ENCODE measurements at places on chromosomes 16 and 17.

- DNase-seq = no peak
Measured at GRCh38 chr17:64777415-64778239, 115.5 kb upstream of the SMURF2 start.

DNA sequence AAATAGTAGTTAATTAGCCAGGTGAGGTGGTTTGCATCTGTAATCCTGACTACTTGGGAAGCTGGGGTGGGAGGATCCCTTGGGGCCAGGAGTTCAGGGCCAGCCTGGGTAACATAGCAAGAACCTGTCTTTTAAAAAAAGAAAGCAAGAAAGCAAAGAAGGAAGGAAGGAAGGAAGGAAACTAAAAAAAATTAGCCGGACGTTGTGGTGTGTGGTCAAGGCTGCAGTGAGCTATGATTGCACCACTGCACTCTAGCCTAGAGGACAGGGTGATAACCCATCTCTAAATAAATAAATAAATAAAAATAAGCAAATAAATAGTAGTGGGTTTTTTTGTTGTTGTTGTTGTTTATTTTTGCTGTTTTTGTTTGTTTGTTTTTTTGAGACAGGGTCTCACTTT is 39.3 kb upstream of the MAP2K6 start:
- no peak for DNase-seq

DNA sequence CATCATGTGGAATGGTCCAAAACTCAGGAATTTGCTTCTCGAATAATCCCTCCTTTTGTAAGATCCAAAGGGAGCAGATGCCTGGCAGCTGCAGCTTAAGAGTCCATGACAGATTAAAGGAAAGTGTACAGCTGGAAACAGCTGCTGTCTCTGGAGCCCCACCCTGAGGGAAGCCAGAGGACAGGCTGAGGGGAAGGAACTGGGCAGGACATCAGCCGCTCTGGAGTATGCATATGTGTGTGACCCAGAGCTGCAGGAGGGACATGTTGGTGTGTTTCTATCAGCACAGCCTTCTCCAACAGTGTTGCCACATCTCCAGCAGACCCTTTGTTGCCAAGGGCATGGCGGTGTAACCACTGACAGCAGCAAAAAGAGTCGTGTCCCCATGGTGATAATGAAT is 46.2 kb downstream of the CYB561 start:
- no peak for DNase-seq

DNA sequence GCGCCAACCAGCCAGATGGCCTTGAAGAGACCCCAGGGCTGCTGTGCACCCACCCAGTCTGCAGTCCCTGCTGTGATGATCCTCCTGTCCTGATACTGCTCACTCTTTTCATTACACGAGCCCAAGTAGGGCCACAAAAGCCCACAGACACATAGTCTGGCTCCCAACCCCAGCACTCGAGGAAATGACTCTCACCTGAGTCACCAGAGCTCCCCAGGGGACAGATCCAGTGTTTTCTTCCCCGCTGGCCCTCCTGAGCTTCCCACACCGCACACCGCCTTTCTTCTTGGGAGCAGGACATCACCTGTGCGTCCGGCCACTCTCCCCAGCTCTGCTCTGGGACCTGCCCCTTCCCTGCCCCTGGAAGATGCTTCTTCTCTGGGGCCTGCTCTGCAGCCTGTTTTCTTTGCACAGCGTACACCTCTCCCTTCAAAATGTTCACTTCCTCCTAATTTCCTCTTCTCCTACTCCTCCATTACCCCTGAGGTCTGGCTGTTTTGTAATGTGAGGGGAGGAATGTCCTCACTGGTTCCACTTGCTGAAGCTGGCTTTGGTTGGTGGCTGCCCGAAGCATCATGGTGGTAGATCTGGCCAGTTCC is 2.0 kb upstream of the SCN4A start:
- DNase-seq = no peak

DNA sequence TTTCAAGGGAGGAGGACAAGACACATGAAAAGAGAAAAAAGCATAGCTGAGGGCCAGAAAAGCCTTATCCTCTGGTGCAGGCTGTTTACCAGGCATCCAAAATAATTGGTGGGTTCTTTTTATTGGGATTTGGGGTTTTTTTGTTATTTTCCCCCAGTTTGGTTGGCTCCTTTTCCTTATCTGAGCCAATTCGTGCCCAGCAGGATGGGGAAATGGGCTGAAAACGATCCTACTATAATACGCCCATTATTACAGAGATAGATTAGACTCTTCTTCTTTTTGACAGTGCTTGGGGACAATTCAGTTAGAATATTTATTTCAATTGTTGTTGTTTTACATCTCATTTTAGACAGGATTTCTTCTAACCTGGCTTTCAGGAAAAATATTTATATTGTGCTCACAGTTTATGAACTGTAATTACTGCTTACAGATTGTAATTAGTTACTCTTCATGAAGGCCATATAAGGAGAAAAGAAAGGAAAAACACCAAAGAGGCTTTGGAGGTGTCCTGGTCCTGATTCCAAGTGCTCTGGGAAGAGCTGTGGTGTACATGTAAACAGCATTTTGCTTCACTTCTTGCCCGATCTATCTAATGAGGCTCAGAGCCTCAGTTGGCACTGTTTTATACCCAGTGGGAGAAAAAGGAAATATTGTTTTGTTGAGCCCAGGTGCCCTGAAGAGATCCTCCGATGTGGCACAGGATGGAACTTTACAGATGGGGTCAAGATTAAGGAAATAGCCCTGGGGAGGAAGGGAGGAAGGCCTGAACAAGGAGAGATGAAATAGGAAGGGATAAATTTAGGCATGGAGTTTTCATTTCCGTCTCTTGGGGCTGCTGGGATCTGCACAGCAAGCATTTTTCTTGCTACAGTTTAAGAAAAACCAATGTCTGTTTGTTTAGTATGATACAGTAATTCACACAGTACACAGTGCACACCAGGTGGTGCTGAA is 611 bp upstream of the ANKRD40 start:
- no peak for DNase-seq

GRCh38 chr16:80006241-80007215 is 406.0 kb upstream of the MAF start:
- DNase-seq = no peak

GRCh38 chr17:48328457-48328856 is 101.6 kb downstream of the SKAP1 start:
- no peak for DNase-seq

DNA sequence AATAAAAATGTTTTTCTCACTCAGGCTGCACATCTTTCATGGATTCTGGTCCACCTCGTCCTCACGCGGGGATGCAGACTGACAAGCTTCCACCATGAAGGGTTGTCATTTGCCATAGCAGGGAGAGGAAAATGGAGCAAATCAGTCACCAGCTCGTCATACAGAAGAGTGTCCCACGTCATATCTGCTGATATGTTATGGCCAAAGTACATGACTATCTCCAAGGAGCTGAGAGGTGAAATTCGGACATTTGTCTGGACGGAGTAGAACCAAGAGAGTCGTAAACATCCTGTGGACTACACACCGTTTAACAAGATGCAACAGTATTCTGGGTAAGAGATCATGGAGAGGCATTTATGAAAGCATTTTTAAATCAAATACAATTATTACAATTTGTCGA is 75.3 kb upstream of the MYOCD start:
- no peak for DNase-seq

GRCh38 chr16:1759511-1759910 is 11.8 kb downstream of the NME3 start:
- no peak for DNase-seq

- peak; percentile 91 for DNase-seq
Measured at GRCh38 chr16:21618281-21618680, 18.9 kb downstream of the METTL9 start.

- DNase-seq = no peak
Measured at GRCh38 chr17:65987988-65988387, 203.9 kb downstream of the CEP112 start.

DNA sequence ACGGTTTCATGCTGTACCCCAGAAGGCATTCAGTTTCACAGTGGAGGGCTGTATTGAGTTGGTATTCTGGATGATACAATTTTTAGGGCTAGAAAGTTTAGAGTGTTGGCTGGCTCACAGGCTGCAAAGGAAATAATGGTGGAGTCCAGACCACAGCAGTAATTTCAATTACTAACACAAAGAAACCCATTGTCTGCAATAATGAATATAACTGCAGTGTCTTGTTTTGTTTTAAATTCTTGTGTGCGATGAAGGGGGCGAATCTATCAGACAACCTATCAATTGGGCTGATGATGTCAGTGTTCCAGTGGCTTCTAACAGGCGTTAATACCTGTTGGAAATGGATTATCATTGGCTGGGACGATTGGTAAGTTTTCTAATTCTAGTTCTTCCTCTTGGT is 1.5 kb downstream of the SP2 start:
- no peak for DNase-seq

GRCh38 chr16:48103591-48103990 is 52.2 kb downstream of the ABCC12 start:
- DNase-seq = no peak

DNA sequence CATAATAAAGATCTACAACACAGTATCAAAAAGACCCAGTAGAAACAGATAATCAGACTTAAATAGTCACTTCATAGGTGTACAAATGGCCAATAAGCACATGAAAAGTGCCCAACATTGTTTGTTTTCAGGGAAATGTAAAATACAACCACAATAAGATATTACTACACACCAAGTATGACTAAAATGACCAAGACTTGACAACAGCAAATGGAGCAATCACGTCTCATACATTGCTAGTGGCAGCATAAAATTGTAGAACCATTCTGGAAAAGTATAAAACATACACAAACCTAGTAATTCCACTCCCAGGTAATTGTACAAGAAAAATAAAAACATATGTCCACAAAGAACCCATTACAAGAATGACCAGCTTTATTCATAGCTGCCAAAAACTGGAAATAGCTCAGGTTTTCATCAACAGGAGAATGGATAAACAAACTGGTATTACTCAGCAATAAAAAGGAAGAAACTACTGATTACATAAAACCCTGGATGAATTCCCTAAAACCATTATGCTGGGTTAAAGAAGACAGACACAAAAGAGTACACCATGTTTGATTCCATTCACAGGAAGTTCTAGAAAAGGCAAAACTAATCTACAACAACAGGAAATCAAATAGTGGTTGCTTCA is 85.6 kb downstream of the TTC19 start:
- DNase-seq = no peak

DNA sequence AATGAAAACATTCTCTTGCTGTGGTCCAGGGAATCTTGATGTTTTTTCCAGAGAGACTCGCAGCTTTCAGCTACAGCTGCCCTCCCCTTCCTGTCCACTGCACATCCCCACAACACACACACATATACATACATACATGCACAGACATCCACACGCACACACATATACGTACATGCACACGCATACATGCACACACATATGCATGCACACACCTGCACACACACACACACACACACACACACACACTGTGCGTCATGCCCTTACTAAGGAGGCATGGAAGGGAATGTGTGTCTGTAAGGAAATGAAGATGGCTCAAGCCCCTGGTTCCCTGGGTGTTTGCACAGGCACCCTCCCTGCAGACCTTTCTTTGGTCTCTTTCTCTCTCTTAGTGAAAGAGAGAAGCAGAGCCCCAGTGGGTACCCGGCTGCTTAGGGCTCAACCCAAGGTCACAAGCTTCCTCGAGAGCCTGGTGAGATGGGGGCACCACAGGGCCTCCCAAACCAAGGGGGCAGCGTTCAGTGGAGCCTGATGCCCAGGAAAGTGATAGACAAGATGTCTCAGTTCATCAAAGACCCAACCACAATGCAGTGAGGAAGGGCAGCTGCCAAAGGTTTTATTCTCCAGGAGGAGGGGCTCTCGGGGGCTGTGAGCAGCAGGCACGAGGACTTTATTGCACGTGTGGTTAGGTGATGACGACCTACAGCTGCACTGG is 33.3 kb downstream of the TNFRSF13B start:
- no peak for DNase-seq

GRCh38 chr17:79570653-79571052 is 40.2 kb downstream of the RBFOX3 start:
- DNase-seq = no peak

DNA sequence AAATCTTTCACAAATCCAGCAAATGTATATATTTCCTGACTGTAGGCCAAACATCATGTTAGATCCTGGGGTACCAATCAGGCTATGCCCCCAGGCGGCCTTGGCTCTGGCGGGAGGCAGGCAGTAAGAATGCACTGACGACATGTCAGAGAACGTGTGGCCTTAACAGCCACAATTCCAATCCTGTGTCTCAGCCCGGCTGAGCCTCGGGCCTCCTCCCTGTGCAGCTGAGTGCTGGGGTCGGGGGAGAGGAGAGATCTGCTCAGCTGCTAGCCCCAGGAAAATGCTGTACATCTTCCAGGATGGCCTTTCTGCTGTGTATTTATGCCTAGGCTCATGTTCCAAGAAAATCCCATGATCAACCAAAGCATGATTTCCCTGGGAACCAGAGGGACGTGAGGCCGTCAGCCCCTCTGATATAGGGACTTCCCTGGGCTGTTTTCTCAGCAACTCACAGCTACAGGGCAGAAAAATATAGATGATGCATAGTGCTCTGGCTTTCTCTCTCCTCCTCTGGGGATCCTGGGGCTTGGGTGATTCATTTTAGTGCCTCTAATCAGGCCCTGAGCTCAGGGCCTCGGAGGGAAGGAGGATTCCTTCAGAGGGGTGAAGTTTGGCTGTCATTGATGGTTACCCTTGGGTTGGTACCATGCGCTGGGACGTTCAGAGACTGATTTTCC is 604.0 kb downstream of the HS3ST4 start:
- no peak for DNase-seq

DNA sequence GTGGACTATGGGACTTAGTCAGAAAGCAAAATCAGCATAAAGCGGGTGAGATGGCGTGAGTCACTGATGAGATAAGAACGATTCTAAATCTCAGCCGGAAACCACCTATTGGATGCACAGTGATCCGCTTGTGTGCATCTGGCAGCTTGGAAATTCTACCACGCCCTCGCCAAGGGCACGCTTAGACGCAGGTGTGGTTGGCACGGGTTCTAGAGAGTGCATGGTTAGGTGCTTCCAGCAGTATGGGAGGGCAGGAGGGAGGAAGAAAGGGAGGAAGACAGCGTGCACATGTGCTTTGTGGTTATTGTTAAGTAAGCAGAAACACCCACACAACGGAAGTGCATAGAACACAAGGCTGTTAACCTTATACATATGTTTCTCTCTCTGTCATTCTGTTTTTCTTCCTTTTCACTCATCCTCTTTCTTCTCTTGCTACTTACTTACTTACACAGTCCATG is 374.0 kb upstream of the ASIC2 start:
- DNase-seq = no peak

GRCh38 chr17:7204336-7204735 is 15.3 kb downstream of the DLG4 start:
- DNase-seq = no peak

DNA sequence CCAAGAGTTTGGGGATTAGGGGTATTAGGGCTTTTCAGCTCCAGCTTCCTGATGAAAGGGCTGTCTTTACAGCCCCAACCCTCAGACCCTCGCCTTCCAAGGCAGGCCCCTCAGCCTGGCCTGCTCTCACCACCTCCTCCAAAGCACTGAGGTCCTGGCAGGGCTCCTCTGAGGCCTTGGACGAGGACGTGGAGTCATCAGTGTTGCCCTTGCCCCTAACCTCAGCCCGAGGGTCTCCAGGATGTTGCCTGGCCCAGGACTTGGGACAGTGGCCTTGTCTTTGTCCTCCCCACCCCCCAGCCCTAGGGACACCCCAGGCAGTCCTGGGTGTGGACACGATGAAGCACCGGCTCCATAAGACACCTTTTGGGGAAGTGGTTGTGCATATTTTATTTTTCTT is 28.2 kb downstream of the B9D1 start:
- DNase-seq = no peak

- DNase-seq = no peak
Measured at GRCh38 chr16:58389724-58390123, 2.5 kb upstream of the GINS3 start.
